ENCODE measurements at places on chromosomes 4 and X.
A peak's percentile ranks its signal among the peaks of the same experiment; 100 is the strongest.

DNA sequence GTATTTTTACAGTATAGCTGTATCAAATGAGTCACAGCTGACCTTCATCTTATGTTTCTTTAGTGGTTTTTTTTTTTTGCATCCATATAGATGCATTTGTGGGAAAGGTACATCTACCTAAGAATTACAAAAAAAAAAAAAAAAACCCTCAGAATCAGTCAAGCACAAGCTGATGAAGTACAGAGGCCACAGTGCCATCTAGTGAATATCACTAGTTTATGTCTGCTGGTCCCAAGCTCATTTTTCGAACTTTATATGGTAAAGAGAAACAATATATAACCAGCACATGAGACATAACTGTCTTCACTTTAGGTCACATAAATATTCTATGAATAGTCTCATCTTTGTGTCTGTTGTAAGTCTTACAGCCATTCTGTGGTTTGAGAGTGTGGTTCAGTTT is 220.1 kb downstream of the DLG3 start:
- H3K4me1 ChIP-seq: no peaks in the 10 kb centered on the region
- no peak for DNase-seq
- H3K27me3 ChIP-seq: no peaks in the 10 kb centered on the region
- no peaks in the 10 kb centered on the region for H3K36me3 ChIP-seq
- no peak overlapping the region for H3K4me3 ChIP-seq

GRCh38 chr4:31007858-31008257 is 287.7 kb downstream of the PCDH7 start:
- no peak overlapping the region for H3K27ac ChIP-seq
- H3K4me1 ChIP-seq: peaks cover 4% of the 10 kb centered on the region

- H3K4me1 ChIP-seq: no peaks in the 10 kb centered on the region
- no peaks in the 10 kb centered on the region for H3K27me3 ChIP-seq
- H3K36me3 ChIP-seq: no peaks in the 10 kb centered on the region
- DNase-seq: no peak
- H3K27ac ChIP-seq: no peak within 1 kb of the TSS
These were observed at the start of gene CAPN6 for GRCh38 chrX:111270339-111270738. Gene CAPN6 (minus strand): TSS chrX:111270483. CDS start chrX:111263936, 6,547 bp downstream.

- H3K4me1 ChIP-seq: no peaks in the 10 kb centered on the region
- no peaks in the 10 kb centered on the region for H3K27me3 ChIP-seq
- no peaks in the 10 kb centered on the region for H3K36me3 ChIP-seq
- no peak for DNase-seq
These were observed 6.9 kb upstream of the SRPK3 start for GRCh38 chrX:153773741-153774575.

GRCh38 chr4:138114434-138114833 is 127.7 kb downstream of the SLC7A11 start:
- no peak for DNase-seq
- H3K27me3 ChIP-seq: no peaks in the 10 kb centered on the region
- H3K4me1 ChIP-seq: no peaks in the 10 kb centered on the region
- H3K36me3 ChIP-seq: no peaks in the 10 kb centered on the region
- no peak overlapping the region for H3K4me3 ChIP-seq

DNA sequence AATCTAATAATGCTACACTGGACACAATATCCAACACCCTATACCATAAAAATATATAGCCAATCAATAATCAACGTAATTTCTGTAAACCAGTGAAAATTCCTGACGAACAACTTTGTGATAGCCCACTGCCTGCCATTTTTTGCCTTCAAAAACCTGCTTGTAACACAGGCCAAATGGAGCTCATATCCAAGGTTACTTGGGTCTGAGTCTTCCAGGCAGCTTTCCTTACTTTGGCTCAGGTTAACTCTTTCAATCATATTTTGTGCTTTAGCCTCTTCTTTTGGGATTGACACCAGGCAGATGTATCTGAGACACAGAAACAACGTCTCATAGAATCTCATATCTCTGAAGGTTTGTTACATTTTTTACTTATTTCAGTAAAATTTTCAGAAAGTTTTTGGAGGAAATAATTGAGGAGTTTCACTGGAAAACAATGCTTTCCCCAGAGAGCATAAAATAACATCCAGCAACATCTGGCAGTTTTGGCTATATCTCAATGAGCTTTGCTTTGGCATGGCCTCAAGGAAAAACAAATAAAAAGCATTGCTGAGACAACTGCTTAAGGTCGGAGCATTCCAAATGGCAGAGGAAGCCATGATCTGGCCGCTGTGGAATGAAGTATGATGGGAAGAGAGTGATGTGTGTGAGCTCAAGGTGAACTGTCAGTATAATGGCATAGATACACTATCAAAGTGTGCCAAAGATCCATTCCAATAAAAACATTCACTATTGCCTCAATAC is 162.9 kb upstream of the SPIN4 start:
- peak overlapping the region; percentile 21 for H3K27ac ChIP-seq
- no peak overlapping the region for H3K4me3 ChIP-seq
- no peaks in the 10 kb centered on the region for H3K27me3 ChIP-seq
- H3K36me3 ChIP-seq: no peaks in the 10 kb centered on the region
- no peak for DNase-seq

GRCh38 chr4:88009871-88010270 is 2.4 kb downstream of the PKD2 start:
- H3K27ac ChIP-seq: no peak overlapping the region
- no peak for DNase-seq
- no peak overlapping the region for H3K4me3 ChIP-seq
- no peaks in the 10 kb centered on the region for H3K36me3 ChIP-seq
- H3K27me3 ChIP-seq: no peaks in the 10 kb centered on the region
- H3K4me1 ChIP-seq: peaks cover 9% of the 10 kb centered on the region

DNA sequence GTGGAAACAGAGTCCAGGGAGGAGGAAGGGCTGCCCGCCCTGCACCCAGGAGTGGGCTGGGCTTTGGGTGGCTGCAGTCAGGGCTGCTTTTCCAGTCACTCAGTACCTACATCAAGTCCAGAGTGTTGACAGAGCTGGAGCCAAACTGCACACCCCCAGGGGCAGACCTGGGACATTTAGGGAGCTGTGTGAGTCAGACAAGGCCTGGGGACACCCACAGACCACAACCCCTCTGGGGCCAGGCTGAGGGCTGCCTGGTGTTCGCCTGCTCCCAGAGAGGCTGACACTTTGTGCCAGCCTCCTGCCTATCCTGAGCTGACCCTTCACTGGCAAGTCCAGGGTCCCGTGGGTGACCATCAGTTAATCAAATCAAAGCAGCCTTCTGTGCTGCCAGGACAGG is 240.0 kb downstream of the BCOR start:
- no peak overlapping the region for H3K27ac ChIP-seq
- H3K4me3 ChIP-seq: no peak overlapping the region
- peaks cover 10% of the 10 kb centered on the region for H3K4me1 ChIP-seq
- H3K27me3 ChIP-seq: no peaks in the 10 kb centered on the region

DNA sequence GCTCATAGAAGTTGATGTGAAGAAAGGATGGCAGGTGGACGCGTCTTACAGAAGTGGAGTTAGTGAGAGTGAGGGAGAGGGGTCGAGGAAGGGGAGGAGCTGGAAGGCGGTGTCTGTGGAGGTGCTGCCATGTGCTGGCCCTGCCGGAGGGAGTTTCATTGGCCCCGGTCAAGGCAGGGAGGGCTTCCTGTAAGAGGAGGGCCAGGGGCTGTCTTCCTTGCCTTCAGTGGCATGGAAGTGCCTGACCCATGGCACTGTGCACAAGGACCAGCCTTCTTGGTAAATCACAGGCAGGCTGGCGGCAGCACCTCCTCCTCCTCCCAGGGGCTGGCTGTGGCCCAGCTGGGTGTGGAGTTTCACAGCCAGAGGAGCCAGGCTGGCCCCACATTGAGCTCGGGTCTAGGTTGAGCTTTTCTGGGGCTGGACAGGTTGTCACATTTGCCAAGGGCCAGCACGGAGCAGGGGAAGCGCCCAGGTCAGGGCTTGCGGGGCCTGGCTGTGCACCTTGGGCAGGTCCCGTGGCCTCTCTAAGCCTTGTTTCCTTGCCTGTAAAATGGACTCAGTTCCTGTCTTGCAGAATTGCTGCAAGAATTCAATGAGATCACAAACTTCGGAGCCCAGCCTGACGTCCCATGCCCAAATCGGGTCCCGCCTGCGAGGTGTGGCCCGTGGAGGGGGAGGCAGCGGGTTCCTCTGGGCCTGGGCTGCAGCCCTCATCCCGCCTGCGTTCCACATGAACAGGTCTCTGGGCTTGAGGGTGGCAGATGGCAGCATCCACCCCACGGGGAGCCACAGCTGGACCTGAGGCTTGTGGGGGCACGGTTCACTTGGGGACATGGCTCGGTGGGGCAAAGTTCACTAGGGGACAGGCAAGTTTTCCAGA is 7.0 kb downstream of the HTRA3 start:
- H3K27ac ChIP-seq: peak overlapping the region; percentile 28
- H3K27me3 ChIP-seq: no peaks in the 10 kb centered on the region
- H3K4me3 ChIP-seq: no peak overlapping the region
- no peaks in the 10 kb centered on the region for H3K36me3 ChIP-seq
- DNase-seq: peak; percentile 80

GRCh38 chr4:67727124-67727850 is 26.3 kb upstream of the UBA6 start:
- H3K27ac ChIP-seq: no peak overlapping the region
- no peaks in the 10 kb centered on the region for H3K36me3 ChIP-seq
- DNase-seq: no peak
- no peaks in the 10 kb centered on the region for H3K4me1 ChIP-seq
- H3K27me3 ChIP-seq: no peaks in the 10 kb centered on the region

DNA sequence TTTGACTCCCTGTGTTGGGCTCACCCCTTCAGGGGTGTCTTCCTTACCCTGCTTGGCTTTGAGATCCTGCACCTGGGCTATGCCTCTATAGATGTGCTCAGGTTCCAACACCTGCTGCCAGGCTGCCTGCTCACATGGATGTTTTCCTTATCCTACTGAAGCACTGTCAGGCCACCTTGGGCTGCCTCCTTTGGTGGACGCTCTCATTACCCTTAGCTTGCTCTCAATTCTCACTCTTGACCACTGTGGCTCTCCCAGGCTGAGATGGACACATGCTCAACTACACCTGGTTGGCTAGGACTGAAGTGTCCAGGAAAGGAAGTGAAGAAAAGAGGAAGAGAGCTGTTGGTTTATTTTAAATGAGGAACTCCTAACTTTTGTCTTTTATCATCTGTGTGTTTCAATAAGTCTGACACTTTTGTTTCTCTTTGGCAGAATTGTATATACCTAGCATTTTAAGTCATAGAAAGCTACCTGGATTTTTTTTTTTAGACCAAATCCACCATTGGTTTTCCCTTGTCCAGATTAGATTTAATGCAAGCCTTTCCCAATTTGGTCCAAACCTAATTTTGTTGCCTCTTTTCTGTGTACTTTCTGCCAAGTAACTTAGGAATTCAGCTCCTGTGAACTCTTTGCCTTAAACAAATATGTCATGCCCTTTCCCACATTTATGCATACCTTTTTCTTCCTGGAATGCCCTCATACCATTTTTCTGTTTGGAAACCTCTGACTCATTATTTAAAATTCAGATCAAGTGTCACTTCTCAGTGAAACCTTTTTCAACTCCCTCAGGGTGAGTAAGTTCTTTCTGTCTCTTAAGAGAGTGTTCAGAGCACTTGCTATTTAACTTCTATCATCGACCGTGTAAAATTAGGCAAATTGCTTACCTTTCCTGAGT is 175.8 kb downstream of the GC start:
- H3K27me3 ChIP-seq: no peaks in the 10 kb centered on the region
- no peak overlapping the region for H3K27ac ChIP-seq
- H3K4me3 ChIP-seq: no peak overlapping the region
- no peaks in the 10 kb centered on the region for H3K36me3 ChIP-seq
- no peaks in the 10 kb centered on the region for H3K4me1 ChIP-seq
- no peak for DNase-seq

- H3K4me1 ChIP-seq: peaks cover 20% of the 10 kb centered on the region
- H3K27me3 ChIP-seq: no peaks in the 10 kb centered on the region
- no peak overlapping the region for H3K4me3 ChIP-seq
- H3K36me3 ChIP-seq: no peaks in the 10 kb centered on the region
- peak; percentile 27 for DNase-seq
- peak overlapping the region; percentile 52 for H3K27ac ChIP-seq
These were observed 48.3 kb downstream of the SEL1L3 start for GRCh38 chr4:25814301-25815136.

All from heart right ventricle (tissue), 16 donors.